ENCODE measurements at places on chromosomes 12 and 14. TPM values are rescaled to one million over a fixed set of nuclear protein-coding genes. Genes with fewer than 3 reads are reported as not detected.

The OR6C3 gene
- total RNA-seq, result not detected

- DNase-seq, result no peak
Observed at GRCh38 chr14:55051165-55051422, 353 bp upstream of the MAPK1IP1L start.

The TM7SF3 gene
- 44.0 TPM for total RNA-seq

GRCh38 chr12:2263901-2264300, 211.1 kb downstream of the CACNA1C start:
- DNase-seq, result no peak

- DNase-seq, result no peak
Observed at GRCh38 chr14:50977863-50978528, 33.7 kb upstream of the PYGL start.

The CELA1 gene
- total RNA-seq, result not detected

GRCh38 chr14:90883197-90883596, 67.0 kb upstream of the TTC7B start:
- no peak for DNase-seq

GRCh38 chr12:100767371-100767770, 27.2 kb upstream of the ANO4 start:
- DNase-seq, result no peak

The TMEM63C gene
- total RNA-seq, result 2.3 TPM

Measured in activated CD4-positive, alpha-beta T cell treated with anti-CD3 and anti-CD28 coated beads, Interleukin-2, amount 10 ng/mL, durations not matched to agents 24 days and 14 days (primary cell).